ENCODE measurements at places on chromosomes 5 and 9. TPM values are rescaled to one million over a fixed set of nuclear protein-coding genes. Genes with fewer than 3 reads are reported as not detected.
A peak's percentile ranks its signal among the peaks of the same experiment; 100 is the strongest.

- DNase-seq: no peak
Measured at GRCh38 chr5:17046320-17046719, 110.2 kb upstream of the MYO10 start.

- no peak for DNase-seq
Measured at GRCh38 chr5:77255617-77256016, 45.1 kb downstream of the PDE8B start.

DNA sequence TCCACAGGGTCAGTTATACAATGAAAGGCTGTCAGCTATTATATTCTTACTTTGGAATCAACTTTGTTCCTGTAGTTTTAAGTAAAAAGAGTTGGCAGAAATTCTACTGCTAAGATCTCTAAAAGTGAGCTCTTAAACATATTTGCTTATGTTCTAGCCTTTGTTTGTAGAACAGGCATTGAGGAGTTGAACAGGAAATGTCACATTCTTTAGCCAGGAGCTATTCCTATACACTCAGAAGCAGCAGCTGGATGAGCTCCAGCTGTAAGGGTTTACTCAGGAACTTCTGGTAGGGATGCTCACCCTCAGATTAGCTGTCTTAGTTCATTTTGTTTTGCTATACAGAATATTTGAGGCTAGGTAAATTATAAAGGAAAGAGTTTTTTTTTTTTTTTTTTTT, 22.4 kb upstream of the SPINK14 start:
- DNase-seq: no peak

DNA sequence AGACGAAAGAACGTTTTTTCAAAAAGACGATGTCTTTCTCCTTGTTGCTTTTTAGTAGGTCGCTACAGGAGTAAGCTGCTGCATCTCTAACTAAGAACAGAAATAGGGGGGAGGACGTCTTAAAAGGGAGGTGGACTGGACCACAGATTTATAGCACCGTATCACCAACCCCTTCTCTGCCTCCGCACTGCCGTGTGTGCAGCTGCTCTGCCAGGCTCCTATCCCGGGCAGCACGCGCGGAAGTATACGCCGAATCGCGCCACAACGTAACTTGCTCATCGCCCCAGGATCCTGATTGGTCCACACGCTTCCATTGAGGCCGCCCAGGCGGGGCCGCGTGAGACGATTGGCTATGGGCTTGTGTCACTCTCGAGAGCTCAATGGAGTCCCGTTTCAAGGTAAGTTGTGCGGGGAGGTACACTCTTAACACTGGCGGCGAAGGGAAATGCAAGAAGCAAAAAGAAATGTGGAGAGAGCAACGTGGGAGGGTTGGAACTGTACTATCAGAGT, at the start of gene ELAVL2:
TSS of gene ELAVL2 (minus strand) at position 121 of the 510 bp plus-strand sequence. CDS start 64,006 bp downstream, outside the sequence.
- peak; percentile 33 for DNase-seq

DNA sequence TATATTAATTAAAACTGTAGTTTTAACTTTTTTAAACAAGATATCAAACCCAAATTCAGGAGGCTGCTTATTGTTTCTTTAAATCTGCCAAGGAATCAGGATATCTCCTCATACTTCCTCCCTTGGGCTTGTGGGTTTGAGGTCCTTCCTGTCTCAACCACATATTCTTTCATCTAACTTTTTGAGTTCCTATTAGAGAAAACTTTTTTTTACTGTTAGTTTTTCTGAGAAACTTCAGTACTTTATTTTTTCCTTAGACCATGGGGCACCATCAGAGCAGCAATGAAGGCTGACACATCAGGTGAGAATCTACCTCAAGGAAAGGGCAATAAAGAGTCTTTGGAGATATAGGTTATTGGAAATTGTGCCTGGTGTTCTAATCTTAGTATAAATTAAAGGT, 56.7 kb downstream of the TSSK1B start:
- DNase-seq: no peak

DNA sequence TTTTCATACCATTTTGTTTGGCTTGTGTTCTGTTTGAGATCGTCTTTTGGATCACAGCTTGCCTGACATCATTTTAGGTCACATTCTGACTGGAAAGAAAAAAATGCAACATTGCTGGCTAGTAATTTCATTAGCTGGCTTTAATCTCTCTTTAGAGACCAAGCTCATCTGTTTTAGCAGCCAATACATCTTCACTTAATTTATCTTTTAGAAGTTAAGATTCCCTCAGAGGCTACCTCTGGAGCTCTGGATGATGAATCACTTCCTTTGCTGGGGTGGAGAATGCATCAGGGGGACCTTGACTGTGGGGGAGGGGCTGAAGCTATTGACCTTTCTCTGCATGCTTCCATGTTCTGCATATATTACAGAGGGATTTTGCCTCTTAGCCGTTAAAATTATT, 181.5 kb upstream of the OTULINL start:
- no peak for DNase-seq

- no peak for DNase-seq
Measured at GRCh38 chr9:98778711-98779530, 17.4 kb downstream of the ANKS6 start.

DNA sequence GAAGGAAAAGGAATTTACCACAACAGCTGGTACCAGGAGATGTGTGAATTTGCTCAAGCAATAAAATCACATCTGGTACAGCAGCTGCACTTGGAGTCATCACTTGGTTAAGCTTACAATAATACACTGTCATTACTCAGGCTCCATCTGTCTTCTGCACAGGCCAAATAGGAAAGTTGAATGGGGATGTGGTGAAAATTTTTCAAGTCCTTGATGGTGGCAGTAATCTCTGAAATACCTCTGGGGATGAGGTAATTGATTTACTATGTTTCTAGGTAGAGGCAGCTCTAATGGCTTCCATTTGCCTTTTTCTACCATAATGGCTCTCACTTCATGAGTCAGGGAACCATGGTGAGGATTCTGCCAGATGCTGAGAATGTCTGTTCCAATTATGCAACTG, 206.8 kb upstream of the ATP10B start:
- DNase-seq: no peak

- DNase-seq: no peak
Measured at GRCh38 chr5:71528206-71528605, 58.9 kb upstream of the MCCC2 start.

DNA sequence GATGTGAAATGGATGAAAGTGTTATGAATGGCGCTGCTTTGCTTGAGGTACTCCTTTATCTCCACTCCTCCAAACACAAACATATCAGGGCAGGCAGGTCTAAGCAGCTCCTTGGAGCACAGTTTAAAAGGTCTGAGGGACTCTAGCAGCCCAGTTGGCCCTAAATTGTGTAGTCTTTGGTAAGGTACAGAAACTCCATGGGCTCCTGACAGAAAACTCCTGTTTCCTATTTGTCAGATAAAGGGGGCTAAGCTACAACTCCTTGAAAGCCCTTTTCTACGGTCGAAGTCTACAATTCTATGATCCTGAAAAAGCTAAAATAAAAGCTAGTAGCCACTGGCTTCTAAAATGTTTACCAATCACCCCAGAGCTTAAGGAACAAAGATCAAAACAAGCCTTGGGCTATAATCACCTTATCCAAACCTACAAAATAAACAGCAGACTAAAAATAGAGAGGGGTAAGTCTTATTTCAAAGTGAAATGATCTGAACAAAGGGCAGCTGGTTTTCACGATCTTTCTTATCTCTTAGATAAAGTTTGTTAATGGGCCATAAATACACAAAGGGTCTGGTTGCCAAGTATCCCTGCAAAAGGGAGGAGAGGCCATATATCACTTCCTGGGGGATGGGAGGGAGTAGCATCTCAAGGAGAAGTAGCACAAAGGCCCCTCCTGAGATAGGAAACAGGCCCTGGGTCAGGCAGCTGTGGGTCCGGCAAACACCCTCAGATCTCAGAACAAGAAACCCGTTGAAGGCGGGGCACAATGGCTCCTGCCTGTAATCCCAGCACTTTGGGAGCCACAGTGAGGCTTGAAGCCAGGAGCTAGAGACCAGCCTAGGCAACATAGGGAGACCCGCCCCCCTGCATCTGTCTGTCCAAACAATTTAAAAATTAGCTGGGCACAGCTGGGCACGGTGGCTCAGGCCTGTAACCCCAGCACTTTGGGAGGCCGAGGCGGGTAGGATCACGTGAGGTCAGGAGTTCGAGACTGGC, 28.3 kb upstream of the DENND4C start:
- DNase-seq: no peak

DNA sequence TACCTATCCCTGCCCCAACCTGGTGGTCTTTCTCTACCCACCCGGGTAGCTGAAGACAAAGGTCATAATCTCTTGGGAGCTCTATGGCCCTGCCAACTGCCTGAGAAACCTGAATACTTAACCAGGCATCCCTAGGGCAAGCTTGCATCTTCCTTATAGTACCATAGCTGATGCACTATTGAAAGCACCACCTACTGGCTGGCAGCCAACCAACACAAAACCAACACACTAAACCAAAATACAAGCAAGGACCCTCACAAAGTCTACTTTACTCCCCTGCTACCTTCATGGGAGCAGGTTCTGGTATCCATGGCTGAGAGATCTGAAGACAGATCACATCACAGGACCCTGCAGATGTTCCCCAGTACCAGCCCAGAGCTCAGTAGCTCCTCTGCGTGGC, 171.8 kb upstream of the TAS2R1 start:
- DNase-seq: no peak

- no peak for DNase-seq
Measured at GRCh38 chr5:173410459-173411233, 82.4 kb upstream of the STC2 start.

DNA sequence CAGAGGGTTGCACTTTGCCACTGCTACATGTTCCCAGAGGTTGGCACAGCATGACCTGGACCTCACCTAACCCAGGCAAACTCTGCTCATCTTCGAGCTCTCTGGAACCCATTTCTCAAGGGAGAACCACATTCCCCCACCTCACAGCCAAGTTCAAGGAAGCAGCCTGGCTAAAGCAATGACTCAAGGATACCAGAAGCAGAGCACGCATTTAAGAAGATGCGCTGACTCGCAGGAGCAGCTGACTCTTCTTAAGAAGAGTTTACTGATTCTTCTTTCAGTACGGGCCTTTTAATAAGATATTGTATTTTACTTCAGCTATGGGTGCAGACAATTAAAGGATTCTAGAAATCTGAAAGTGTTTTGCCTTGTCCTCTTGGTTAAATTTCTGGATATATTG, 4.1 kb upstream of the SEMA5A start:
- no peak for DNase-seq

GRCh38 chr5:132059696-132060500, 557 bp upstream of the IL3 start:
- DNase-seq: no peak

GARIN3 gene
- total RNA-seq: not detected

PDE8B gene
- 1.4 TPM for total RNA-seq

MIER3 gene
- 13.0 TPM for total RNA-seq

MELK gene
- 7.4 TPM for total RNA-seq

SAXO1 gene
- total RNA-seq: not detected

AGPAT2 gene
- 71.3 TPM for total RNA-seq

KIF4B gene
- not detected for total RNA-seq

Data from esophagus squamous epithelium (tissue), 5 donors.